ENCODE measurements at places on chromosomes 3 and 15.

DNA sequence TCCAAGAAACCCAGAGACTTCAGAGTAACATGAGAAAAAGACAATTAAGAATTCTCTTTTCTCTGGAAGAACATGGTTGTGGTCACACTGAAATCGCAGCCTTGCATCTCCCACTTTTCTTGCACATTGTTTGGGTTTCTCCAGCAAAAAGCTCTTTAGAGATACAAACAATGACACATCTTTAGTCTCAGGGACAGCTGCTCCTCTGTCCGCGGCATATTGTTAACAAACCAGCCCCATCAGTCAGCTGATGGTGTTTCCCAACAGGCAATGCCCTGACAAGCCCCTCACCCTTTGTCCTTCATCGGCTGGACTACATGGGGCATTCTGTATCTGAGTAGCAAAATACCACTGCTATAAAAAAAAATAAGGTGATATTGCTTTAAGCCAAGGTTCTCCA lies 53.4 kb downstream of the UMPS start:
- DNase-seq = no peak

GRCh38 chr15:57890878-57891277 lies 174.6 kb downstream of the ALDH1A2 start:
- DNase-seq = no peak

DNA sequence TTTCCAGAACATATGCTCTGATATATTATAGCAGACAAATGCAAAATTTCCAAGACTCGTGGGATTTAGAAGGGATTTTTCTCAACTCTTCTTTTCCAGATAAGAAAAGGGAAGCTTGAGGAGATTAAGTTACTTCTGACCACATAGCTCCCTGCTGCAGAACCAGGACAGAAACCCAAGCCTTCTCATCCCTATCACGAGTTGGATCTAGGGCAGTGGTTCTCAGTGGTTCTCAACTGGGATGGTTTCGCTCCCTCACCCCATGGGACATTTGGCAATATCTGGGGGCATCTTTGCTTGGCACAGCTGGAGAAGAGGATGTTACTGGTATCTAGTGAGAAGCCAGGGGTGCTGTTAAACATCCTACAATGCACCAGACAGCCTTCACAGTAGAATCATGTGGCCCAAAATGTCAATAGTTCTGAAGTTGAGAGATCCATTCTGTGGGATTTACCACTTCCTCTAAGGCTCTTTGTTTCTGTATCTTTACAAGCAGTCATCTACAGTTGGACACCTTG lies 64.2 kb downstream of the LIPC start:
- DNase-seq = no peak

GRCh38 chr15:88218557-88219221 lies 37.9 kb downstream of the NTRK3 start:
- no peak for DNase-seq

DNA sequence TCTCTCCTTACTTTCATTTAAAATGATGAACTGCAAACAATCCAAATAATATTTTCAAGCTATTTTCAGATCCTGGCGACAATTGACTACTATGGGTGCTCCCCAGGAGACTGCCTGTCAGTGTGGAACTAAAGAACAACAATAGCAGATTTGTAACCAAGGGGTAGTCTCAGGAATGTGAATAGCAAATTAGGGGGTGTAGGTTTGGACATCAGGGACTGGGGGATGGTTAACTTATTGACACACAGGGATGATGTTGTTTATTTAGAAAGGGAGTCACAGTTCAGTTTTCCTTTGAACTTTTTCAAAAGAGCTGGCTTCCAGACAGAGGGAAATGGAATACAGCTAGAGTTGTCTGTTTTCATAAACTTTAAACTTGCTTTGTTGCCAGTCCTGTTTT lies 229.8 kb downstream of the LRTM1 start:
- DNase-seq = no peak

GRCh38 chr3:152174876-152175527 lies 93.7 kb upstream of the MBNL1 start:
- DNase-seq = no peak

DNA sequence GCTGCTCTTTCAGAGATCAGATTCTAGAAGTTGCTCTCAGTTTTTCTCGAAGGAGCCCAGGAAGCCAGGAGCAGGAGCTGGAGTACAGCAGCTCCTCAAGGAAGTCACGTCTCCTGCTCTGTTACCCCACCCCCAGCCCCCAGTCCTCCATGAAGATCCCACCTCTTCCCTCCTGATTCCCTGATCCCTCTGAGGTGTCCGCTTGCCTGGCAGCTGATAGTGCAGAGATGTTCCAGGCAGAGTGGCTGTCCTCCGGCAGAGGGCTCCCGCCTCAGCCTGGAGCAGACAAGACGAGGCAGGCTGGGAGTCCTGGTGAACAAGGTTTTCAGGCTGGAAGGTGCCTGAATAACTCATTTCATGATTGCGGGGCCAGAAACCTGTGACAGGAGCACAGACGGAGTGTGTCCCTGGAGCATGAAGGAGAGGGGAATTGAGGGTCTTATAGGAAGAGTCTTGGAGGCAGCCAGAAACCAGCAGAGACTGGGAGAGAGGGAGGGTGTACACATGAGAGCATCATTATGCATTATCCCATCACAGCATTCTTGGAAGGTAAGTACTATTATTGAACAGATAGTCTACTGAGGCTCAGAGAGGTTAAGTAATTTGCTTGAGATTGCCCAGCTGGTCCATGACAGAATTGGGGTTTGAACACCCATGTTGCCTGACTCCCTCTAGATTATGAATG lies 1.2 kb downstream of the HRH1 start:
- peak; percentile 64 for DNase-seq

DNA sequence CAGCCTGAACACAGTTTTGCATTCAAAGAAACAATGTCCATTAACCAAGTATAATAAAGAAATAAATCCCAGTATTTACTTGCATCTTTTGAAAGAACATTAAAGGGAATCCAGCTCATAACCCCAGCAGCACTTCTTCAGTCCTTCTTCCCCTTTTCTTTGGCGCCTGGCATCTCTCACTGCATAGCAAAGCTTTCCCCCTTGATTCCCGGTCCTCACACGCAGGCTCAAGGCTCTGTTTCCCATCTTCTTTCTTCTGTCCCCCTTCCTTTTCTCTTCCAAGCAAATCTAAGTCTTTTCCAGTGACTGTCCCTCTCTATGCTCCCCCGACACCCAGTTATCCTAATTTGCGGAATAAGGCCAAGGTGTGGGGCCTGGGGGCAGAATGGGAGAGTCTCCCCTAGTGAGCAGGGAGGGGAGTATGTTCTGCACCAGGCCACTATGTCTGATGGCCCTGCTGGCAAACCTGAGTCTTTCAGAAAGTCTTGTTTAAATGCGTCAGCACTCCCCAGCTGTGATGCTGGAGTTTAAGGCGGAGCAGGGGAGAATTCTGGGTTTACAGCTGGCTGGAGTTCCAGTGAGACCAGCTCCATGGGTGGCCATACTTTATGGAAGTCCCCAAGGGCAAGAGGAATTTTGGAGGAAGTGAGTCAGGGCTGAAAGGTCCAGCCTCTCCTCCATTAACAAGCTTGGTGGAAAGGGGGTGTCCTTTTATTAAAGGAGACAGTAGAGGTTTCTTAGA lies 42.1 kb downstream of the GOLGA6A start:
- no peak for DNase-seq
